CD4-positive, alpha-beta T cell treated with Interleukin-10 for 1 hour (primary cell): ENCODE measurements at places on chromosomes 1 and 21.

DNA sequence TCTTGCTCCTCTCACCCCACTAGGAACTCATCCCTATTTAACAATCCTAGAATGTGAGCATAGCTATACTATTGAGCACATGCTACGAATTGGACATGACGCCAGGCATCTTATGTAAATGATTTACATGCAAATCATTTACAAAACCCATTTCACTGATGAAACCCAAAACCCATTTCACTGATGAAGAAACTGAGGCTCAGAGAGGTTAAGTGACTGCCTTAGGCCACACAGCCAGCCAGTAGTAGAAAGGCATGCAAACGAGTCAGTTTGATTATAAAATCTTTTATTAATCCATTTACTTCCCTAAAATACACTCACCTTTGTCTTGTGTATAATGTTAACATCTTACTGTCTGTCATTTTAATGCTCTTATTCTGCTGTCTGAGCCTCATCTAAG lies 87.9 kb downstream of the PLXNA2 start:
- DNase-seq = no peak

GRCh38 chr1:226979115-226979516 lies 39.0 kb downstream of the COQ8A start:
- no peak for DNase-seq

DNA sequence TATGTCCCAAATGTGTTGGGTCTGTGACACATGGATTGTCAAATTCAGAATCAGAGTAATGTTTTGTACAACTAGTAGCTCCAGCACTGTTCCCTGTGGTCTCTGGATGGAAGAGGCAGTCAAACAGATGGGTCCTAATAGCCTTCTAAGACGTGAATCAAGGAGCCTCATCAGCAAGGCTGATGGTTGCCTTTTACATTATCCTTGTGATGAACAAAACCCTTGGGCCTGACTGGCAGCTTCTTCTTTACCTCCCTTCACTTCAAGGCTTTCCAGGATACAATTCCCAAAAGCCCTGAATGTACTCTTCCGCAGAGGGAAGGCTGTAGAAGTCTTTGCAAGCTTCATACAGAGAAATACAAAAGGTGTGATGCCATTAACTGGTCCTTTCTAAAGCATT lies 633.3 kb downstream of the USP25 start:
- DNase-seq = no peak

GRCh38 chr1:226063977-226064815 lies 1.7 kb downstream of the H3-3A start:
- DNase-seq = peak; percentile 55

GRCh38 chr21:45920824-45921600 lies 60.6 kb upstream of the COL6A1 start:
- no peak for DNase-seq
